ENCODE measurements at places on chromosomes 5 and 9.

DNA sequence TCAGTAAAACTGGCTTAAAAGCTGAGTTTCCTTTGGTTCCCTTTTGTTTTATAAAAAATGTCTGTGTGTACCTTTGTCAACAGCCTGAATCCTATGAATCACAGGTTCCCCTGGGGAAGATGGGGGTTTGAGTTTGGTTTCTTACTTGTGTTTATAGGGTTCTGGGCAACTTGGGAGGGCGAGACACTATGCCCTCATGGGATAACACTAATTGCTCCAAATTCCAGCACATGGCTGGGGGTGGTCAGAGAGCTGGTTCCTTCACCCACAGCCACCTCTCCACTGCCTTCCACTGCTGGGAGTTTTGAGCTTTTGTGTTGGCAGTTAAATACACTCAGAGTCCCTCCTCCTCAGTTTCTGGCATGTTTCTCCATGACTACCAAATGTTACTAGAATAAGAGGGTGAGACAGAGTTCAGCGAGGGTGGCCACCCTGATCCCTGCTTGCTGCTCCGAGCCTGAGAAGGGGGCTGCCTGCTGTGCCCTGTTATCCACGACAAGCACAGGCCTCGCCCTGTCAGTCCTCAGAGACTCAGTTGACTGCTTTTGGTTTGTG lies 83.0 kb upstream of the EPB41L4B start:
- no peak for DNase-seq

DNA sequence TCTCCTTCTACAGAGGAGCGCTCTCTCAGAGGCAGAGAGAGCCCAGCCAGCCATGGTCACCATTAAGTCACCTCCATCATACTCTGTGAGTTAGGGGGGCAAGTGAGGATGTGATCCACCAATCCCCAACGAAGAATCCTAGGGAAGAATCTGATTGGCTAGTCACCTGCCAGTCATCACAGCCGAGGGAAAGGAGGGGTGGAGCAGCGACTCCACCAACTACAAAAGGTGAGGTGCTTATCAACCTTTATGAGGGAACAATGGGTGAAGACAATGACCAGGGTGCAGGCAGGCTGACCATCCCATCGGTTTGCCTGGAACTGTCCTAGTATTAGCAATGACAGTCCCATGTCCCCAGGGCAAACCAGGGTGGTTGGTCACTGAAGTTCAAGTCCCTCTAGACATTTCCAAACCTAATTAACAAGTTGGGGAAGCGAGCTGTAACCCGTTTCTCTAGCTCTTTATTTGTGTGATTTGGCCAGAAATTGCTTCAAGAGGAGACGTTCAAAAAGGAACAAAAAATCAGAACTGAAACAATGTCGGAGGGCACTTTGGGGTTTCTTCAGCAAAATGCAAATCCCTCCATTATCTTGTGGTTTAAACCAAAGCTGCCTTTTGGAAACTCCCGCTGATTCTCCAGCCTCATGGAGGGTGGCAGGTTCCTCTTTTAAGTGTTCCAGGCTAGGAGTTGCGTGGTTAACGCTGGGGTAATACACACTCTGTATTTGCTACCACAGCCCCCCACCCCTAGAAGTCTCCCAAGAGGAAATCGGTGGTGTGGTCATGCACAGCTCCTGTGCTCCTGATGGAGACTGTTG lies 18.8 kb upstream of the FCN1 start:
- no peak for DNase-seq

DNA sequence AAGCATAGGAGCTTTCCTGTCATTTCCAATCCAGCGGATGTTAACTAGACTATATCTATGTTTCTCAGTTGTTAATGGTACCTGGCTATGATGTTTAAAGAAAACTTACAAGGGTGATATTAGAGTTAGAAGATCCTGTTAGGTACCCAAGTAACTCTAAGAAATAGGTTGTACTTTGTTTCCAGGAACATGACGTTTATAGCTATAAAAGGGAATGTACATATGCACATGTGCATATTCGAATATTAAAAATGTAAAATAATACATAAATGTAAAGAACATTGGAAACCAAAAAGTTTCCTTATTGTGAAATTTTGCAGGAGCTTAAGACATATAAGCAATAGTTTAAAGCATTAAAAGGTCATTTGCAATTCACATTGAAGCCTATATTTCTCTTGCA lies 247.7 kb upstream of the EDIL3 start:
- no peak for DNase-seq

GRCh38 chr9:126205845-126206498 lies 120.7 kb upstream of the MVB12B start:
- DNase-seq = no peak

- no peak for DNase-seq
These were observed 171.4 kb upstream of the SGCD start for GRCh38 chr5:156155598-156155997.

GRCh38 chr5:112228667-112229066 lies 190.4 kb downstream of the EPB41L4A start:
- DNase-seq = no peak

GRCh38 chr9:81522716-81523551 lies 166.4 kb downstream of the TLE1 start:
- no peak for DNase-seq

DNA sequence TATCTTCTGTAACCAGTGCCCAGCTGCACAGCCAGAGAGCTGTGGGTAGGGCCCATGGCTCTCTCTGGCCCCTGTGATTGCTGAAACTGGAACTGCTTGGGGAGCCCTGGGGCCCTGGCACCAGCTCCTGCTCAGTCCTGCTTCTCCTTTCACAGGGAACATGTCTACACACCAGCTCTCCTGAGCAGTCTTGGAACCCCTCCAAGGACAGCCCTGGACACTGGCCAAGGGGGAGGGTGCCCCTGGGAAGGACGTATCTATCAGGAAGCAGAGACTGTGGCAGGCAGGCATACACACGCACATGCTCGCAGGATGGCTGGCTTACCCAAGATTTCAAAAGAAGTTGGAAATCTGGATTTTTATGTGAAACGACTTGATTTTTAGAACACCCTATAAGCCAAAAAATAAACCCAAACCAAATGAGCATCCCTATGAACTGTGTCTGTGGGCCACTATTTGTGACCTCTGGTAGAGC lies 8.8 kb upstream of the TRAF1 start:
- no peak for DNase-seq

- no peak for DNase-seq
These were observed 1037.0 kb downstream of the NR2F1-AS1 start for GRCh38 chr5:92544036-92544435.

Data from activated CD8-positive, alpha-beta memory T cell treated with anti-CD3 and anti-CD28 coated beads, Interleukin-2, amount 50 U/mL, for 4 hours (primary cell).